NCI-H526 (cell line): ENCODE measurements at places on chromosomes 1 and 21.
A peak's percentile ranks its signal among the peaks of the same experiment; 100 is the strongest.

GRCh38 chr1:84771895-84772294 lies 81.6 kb upstream of the SSX2IP start:
- no peak for DNase-seq

DNA sequence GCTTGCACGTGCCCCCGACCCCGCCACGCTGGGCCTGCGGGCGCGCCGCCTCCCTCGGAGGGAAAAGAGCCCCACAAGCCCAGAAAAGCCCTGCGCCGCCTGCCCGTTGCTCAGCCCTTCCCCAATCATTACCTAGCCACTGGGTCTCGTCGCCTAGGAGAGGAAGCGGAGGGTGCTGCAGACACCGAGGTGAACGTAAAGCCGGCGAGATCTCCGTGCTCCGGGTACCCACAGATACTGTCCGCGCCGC lies at the start of gene ENO1:
Gene ENO1, minus strand, starts transcription at position 239 of the 250 bp plus-strand sequence. CDS start 3,778 bp downstream, outside the sequence.
- no peak for DNase-seq

DNA sequence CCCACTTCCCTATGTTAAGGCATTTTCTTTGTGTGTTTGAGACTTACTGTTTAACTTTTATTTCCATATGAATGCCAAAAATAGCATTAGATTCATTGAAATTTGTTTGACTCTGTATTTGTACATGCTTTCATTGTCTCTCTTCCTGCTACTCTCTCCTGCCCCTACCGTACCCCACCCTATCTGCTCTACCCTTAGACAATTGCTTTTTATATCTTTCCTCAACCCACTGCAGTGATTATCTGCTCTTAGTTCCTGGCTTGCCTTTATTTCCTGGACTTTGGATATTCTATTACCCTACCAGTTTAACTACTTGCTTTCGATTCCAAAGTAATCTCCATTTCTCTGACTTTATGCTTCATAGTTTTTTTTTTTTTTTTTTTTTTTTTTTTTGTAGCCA lies 10.5 kb downstream of the RAVER2 start:
- DNase-seq, result peak; percentile 20

- DNase-seq, result no peak
Measured at GRCh38 chr1:15326691-15327588, 79.9 kb downstream of the FHAD1 start.

DNA sequence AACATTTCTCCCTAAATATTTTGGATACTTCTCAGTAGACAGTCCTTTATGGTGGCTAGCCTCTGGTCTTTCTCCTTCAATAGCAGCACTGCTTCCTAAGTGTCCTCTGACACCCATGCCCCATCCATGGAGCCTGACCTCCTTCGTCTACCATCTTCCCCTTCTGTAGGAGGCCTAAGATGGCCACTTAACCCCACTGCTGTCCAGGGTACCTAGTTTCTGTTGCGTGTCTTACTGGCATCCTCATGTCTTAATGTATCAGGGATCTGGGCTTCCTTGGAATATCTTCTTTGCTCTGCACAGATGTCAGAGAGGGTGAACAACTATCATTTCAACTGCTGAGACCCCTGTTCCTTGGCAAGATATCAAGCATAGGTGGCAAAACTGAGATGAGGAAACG lies 5.4 kb upstream of the KIRREL1 start:
- no peak for DNase-seq

DNA sequence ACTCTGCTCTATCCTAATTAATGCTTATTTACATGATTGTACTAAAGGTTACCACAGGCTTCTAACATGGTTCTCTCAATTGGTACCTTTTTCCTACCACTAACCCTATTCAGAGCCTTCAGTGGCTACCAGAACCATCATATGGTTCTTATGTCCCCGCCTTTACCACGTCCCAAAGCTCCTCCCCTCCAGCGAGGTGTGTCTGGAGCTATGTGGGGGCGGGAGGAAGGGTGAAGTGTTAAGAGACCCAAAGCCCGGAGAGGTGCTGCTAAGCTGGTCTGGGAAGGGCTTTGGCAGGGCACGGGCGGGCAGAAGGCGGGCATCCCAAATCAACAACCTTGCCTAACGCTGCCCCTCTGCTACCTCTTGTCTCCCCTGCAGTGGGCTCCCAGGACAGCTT lies 10.0 kb downstream of the SPATA46 start:
- no peak for DNase-seq

GRCh38 chr1:114134518-114134917 lies 19.2 kb downstream of the SYT6 start:
- no peak for DNase-seq

DNA sequence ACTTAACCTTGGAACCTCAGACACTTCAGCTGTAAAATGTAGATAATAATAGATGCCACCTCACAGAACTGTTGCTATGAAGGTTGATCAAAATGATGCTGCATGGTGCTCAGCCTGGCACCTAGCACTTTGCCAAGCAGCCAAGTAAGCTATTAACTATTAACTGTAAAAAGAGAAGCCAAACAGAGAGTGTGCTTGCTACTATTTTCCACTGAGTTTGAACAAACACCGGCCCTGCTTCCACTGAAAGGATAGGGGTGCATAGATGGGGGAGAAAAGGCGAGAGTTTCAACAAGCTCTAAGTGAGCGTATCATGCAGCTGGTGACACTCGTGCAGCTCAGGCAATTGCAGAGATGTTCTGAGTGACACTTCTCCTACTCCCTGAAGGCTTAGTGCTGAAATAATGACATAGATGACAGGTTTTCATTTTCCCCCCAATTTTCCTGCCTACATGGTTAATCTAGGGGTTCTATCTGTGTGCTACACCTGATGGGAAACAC lies 78.2 kb downstream of the GPR88 start:
- no peak for DNase-seq

- peak; percentile 75 for DNase-seq
Measured at GRCh38 chr1:165259236-165259635, 97.3 kb downstream of the LMX1A start.

- no peak for DNase-seq
Measured at GRCh38 chr1:162904579-162904978, 43.6 kb upstream of the CCDC190 start.

DNA sequence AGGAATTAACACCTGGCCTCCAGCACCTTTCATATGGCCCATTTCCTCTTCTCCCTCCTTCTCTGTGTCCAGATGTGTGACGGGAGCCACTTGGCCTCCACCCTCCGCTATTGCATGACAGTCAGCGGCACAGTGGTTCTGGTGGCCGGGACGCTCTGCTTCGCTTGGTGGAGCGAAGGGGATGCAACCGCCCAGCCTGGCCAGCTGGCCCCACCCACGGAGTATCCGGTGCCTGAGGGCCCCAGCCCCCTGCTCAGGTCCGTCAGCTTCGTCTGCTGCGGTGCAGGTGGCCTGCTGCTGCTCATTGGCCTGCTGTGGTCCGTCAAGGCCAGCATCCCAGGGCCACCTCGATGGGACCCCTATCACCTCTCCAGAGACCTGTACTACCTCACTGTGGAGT lies 5.6 kb downstream of the TMEM61 start:
- no peak for DNase-seq

DNA sequence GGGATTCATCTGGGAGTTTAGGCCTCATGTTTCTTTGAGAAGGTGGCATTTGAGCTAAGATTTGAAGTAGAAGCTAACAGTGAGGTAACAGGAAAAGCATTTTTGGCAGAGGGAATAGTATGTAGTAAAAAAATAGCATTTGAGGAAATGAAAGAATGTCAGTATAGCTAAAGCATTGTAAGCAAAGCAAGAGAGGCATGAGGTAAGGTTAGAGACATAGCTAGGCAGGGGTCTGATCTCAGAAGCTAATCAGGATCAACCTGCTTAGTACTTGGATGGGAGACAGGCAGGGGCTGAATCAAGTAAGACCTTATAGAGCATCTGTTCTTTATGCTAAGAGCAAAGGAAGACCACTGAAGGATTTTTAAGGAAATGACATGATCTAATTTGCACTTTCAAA lies 4.0 kb downstream of the POLR3C start:
- DNase-seq, result no peak

DNA sequence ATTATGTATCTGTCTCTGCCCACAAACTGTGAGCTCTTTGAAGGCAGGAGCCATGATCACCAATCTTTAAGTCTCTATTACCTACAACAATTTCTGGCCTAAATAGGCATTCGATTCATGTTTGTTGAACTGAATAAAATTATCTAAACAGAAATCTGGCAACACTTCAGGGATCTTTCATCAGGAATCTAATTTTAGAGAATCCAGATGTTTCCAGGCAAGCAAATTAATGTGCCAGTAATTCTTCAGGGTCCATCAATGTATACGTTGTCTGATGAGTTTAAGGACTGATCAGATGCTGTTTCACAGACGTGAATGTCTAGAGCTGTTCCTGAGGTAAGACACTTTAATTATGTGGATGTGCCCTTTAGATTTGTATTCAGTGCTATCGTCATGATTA lies 524.4 kb downstream of the PTPRC start:
- DNase-seq, result no peak

- DNase-seq, result peak; percentile 99
Measured at GRCh38 chr1:155126556-155127104, 1.0 kb upstream of the EFNA1 start.

GRCh38 chr1:71303617-71304041 lies 222.8 kb upstream of the ZRANB2 start:
- DNase-seq, result no peak

DNA sequence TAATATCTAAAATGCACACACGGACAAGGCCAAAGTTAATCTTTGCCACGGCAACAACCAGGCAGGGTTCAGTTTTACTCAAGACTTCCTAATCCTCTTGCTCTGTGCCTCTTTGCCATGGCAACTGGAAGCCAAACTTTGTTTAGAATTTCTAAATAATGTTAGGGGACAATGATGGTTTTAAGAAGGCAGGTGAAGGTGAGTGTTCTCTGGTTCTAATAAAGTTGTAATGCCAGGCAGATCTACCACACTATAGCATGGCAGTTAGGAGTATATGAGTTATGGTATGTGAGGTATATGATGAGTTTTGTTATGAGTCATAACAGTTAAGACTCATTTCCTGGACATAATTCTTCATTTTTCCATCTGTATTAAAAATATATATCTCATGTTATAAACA lies 2.7 kb downstream of the PTPRC start:
- no peak for DNase-seq

DNA sequence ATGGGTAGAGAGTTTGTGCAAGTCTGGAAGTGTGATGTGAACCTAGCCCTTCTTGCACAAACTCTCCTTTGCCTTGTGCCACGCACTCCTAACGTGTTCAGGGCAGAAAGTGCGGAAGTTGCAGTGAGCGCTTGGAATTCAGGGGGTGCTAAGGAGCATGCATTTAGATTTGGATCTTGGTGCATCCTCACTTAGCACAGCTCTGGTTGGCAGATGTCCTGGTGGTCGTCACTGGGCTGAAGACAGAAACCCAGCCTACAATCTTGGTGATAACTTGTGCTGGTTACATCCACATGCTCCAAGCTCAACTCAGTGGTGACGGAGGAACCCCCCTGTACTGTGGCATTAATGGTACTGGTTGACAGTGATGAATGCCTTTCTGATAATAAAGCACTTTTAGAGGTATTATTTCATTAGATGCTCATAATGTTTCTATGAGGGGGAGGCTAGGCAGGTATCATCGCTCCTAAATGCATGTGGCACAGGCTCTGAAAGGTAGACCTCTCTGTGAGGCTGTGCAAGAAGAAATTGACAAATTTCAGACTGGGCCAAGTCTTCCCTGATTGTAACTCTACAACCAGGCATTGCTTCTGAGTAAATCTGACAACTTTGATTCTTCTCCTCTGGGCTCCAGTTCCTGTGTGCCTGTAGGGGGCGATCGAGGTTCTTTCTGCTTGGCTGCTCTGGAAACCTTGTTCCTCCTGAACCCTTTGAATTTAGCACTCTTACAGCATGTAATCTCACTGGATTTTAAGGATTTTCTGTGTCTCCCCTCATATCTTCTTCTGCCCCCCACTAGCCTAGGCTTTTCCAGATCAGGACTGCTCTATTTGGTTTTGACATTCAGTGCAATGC lies 40.6 kb downstream of the MAPKAPK2 start:
- DNase-seq, result no peak

DNA sequence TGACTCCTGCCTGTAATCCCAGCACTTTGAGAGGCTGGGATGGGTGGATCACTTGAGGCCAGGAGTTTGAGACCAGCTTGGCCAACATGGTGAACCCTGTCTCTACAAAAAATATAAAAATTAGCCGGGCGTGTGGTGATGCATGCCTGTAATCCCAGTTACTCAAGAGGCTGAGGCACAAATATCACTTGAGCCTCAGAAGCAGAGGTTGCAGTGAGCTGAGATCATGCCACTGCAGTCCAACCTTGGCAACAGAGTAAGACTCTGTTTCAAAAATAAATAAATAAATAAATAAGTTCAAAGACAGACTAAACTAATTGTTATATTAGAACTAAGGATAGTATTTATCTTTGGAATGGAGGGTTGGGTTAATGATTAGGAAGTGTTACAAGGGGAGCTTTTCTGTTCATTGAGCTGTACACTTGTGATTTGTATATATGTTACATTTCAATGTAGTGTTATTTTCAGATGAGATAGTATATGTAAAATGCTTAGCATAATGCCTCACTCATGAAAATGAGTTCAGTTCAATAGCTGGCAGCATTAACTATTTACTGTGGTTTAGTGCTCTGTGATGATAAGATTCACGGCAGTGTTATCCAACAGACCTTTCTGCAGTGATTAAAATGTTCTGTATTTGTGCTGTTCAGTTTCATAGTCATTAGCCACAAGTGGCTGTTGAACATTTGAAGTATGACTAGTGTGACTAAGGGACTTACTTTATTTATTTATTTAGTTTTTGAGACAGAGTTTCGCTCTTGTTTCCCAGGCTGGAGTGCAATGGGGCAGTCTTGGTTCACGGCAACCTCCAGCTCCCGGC lies 47.7 kb downstream of the OSBPL9 start:
- no peak for DNase-seq

DNA sequence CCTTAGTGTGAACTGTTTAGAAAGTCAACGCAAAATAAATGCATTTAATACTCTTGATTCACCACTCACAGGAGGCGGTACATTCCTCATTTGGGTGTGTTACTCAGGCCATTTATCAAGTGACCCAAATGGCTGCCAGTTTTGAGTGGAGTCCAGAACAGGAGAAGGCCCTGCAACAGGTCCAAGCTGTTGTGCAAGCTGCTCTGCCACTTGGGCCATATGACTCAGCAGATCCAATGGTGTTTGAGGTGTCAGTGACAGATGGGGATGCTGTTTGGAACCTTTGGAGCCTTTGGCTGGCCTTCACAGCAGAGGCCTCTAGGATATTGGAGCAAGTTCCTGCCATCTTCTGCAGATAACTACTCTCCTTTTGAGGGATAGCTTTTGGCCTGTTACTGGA lies 609.2 kb downstream of the KCNT2 start:
- no peak for DNase-seq

GRCh38 chr1:82153272-82153629 lies 352.5 kb downstream of the ADGRL2 start:
- DNase-seq, result no peak

- DNase-seq, result no peak
Measured at GRCh38 chr1:177472567-177472966, 301.8 kb downstream of the BRINP2 start.
